ENCODE measurements at places on chromosomes 3 and 15. TPM values are rescaled to one million over a fixed set of nuclear protein-coding genes. Genes with fewer than 3 reads are reported as not detected.

DNA sequence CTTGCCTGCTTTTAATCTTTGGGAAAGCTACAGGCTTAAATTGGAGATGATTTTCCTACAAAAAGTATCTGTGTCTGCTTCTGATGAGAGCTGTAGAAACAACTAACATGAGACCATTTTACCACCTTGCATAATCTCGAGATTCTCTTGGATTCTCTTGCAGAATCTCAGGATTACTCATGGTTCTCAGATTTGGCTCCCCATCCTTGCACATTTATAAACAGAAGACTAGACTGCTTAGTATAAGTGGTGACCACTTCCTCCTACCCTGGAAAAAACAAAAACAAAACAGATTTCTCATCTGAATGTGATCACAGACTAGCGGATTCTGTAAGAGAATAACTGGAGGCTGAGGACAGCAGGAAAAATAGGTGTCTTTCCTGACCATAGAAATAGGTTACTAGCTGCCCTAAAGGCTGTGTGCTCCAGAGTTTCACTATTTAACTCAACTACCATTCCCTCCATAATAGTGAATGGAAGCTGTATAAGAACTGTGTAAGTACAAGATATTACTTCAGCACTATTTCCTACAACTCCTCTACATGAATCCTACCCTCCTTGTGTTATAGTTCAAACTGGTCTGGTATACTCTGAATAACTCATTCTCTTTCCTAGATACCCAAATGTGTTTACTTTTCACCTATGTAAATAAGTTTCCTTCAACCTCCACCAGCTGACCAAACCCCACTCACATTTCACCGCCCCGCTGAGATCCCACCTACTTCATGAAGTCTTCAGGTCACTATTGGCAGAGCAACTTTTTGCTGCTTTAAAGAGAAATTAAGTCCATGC lies 122.2 kb upstream of the C2CD4B start:
- no peak for DNase-seq

DNA sequence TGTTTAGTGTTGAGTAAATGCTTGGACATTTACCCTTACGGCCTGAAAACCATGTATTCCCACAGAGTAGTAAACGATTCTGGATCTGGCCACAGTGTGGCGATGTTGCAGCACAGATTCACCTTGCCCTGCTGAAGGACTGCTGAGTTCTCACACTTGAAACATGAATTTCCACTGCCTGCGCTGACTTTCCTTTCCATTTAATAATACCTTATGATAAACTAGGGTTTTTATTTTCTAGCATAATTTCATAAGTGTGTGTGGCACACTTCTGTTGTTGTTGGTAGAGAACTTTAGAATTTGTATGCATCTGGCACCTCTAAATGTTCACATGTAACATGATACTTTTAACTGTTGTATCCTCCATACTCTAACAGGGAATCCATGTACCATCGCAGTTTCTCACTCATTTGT lies 53.9 kb downstream of the C3orf38 start:
- DNase-seq, result peak; percentile 83

- no peak for DNase-seq
Measured at GRCh38 chr3:169940470-169941181, 26.0 kb upstream of the SEC62 start.

DNA sequence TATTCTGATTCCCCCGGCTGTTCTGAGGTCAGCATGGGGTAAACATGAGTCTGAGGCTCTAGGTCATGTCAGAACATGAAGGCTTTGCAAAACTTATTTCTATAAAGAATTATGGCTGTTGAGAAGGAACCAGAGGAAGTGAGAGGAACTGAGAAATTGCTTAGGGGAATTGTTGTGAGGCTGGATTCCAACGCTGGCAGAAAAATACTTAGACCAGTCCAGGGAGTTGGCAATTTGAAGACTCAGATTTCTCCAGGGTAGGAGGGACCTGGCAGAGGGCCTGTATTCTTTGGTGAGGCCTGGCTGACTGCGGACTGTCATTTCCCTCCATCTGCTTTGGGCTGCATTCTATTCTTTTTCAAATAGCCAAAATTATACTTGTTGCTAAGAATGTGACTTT lies 155.5 kb downstream of the PLD1 start:
- DNase-seq, result peak; percentile 79

PIF1 gene
- polyA plus RNA-seq, result 10.5 TPM

Measured in muscle of arm (tissue), 14 donors.